ENCODE measurements at places on chromosomes 4 and X.

- no peak for DNase-seq
Observed at GRCh38 chr4:151715881-151716280, 44.9 kb downstream of the GATB start.

DNA sequence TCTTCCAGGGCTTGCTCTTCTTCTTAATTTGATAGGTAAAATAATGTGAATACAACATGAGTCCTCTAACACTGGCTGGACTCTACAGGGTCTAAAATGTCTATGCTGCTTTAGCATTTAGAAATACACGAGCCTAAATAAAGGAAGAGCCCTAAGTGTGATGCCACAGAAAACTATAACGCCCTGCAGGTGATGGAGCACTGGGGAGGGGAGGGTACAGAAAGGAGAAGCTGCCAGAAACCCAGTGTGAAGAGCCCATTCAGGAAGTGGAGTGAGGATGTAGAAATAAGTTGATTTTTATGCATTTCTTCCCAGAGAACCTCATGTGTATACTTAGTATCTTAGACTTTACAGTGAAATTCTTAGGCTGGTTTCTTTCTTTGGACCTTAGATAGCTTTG lies 83.4 kb downstream of the TNIP2 start:
- no peak for DNase-seq

DNA sequence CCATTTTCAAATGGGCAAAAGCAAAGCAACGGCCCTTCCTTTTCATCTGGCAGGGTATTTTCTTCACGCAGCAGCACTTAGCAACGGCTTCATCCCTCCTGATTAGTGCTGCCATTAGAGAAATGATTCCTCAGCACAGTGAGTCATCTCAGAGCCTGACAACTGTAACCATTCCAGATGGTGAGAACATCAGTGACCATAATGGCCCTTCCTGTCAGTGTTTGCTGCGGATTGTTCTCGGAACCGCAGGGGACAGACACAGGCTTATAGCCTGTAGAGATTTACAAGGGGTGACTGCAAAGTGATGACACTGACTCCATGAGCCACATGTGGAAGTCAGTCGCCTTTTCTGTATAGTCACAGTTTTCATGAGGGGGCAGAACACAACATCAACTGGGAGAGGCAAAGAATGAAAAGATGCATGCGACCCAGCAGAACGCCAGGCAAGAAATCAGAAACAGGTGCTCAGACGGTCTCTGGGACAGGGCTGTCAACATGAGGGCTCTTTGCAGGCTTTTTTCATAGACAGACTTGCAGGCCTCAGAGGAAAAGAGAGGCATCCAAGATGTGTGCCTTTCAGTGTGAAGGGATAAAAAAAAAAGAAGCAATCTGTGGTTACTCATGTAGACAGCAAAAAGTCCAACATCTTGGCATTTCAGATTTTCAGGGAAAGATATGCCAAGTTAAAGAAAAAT lies 69.9 kb upstream of the FBXW7 start:
- peak; percentile 93 for DNase-seq

GRCh38 chr4:146023334-146023967 lies 84.8 kb upstream of the ZNF827 start:
- no peak for DNase-seq

- DNase-seq: peak; percentile 39
Observed at GRCh38 chrX:153649178-153649914, 2.3 kb downstream of the DUSP9 start.

GRCh38 chr4:88009871-88010270 lies 2.4 kb downstream of the PKD2 start:
- no peak for DNase-seq

- no peak for DNase-seq
Observed at GRCh38 chr4:125322366-125322730, 7.6 kb downstream of the FAT4 start.

- no peak for DNase-seq
Observed at GRCh38 chrX:41482154-41482850, 35.2 kb downstream of the NYX start.

GRCh38 chr4:3827616-3828492 lies 61.7 kb downstream of the ADRA2C start:
- peak; percentile 82 for DNase-seq

- DNase-seq: no peak
Observed at GRCh38 chr4:188780028-188780427, 640.8 kb downstream of the TRIML1 start.

DNA sequence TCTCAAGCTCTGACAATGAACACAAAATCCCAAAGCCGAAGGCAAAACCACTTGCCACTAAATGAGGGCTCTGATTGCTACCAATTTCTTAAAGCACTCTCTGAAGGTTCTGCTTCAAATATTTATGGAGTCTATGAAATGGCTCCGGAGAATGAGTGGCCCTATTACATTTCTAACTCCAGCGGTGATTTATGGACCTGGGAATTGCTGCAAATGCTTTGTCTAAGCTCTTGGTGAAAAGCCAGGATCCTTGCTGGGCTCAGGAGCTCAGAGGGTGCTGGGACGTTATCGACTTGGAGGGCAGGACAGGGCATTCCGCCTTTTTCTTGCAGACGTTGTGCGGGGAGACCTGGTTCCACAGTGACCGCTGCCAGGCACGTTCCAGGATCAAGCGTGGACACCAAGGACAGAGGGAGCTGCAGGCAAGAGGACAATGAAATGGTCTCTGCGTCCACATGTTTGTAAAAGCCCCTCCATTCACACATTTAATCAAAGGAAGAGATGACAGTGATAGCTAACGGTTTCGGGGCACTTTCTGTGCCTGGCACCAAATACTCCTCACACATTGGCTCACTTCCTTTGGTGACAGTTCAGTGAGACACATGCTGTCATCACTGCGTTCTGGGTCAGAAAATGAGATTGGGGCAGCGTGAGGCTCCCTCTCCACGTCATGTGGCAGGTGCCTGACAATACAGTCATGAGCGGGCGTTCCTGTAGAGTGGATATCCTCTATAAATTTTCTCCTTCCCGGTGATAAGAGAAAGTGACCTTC lies 58.8 kb downstream of the C4orf50 start:
- no peak for DNase-seq

DNA sequence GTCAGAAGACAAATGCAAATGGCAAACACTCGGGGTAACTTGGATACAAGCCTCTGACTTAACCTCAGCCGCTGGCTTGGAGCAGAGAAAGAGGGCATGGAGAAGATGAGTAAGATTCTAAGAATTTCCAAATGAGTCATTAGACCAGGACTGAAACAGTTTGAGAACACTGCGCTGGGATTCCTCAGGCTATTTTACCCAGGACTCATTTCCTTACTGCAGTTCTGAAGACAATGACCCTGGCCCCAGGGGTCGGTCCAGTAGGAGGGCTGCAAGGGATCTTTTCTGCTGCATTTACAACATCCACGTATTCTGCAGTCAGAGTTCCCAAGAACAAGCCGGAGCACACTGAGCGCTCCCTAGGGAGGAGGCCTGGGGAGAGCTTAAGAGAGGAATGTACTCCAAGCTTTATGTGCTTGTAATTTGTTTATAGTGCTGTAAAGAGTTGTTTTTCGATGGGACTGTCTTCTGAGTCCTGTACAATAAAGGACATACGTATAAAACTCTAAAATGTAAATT lies 27.3 kb upstream of the SORBS2 start:
- DNase-seq: peak; percentile 92

GRCh38 chr4:175106301-175106700 lies 188.1 kb downstream of the ADAM29 start:
- no peak for DNase-seq

- DNase-seq: no peak
Observed at GRCh38 chrX:155889328-155889727, 8.2 kb downstream of the VAMP7 start.

GRCh38 chr4:84647312-84647884 lies 64.5 kb downstream of the CDS1 start:
- DNase-seq: no peak

DNA sequence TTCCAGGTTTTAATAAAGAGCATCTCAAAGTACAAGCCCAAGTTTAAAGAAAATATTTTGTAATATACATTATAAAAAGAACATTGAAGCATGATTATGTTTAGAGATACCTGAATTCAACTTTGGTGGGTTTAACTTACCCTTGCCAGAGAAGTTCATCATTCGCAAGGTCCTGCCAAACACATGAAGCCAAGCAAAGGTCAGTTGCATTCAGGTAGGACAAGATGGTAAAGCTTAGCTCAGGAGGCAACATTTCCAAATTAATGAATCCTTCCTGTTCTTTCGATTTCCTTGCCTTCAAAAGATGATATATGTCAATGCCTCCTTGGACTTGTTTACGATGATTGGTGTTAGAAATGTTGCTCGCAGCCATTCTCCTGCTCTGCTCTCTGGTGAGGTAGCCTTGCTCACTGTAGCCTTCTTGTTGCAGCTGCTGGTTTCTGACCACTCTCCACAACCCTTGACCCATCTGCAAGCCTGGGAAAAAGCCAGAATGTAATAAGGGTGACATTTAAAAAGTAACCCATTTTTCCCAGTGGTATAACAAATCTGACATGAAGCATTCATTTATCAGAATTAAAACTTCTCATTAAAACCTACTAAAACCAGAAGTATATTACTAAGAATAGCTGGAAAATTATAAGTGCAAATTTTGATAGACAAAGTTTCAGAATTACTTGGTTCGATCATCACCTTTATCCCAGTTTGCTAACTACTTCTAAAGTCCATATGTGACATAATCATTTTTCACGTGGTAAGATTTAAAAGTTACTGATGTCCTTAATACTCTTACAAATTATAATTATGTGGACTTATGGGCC lies 20.6 kb downstream of the FBXO8 start:
- DNase-seq: no peak

GRCh38 chr4:26206999-26207398 lies 113.8 kb upstream of the RBPJ start:
- DNase-seq: no peak

- DNase-seq: no peak
Observed at GRCh38 chr4:142840516-142841123, 5.5 kb downstream of the INPP4B start.

DNA sequence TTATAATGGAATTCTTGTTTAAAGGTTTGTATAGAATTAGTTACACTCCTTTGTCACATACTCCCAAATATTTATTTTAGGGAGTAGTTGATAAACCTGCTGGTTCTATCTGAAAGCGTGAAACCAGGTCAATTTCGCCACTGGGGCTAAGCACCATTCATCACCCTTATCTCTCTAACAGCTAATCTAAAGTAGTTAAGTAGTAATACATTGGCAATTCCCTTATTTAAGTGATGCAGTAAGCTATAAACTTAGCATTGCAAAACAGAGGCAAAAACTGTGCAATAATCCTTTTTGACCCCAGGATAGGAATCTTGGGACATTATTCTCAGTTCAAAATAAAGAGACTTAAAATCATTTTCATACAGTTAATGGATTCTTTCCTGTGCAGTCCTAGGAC lies 33.7 kb upstream of the PTPN13 start:
- no peak for DNase-seq

- DNase-seq: peak; percentile 8
Observed at GRCh38 chrX:44088510-44089144, 115.4 kb upstream of the NDP start.

- no peak for DNase-seq
Observed at GRCh38 chr4:57148177-57148576, 38.0 kb upstream of the IGFBP7 start.

DNA sequence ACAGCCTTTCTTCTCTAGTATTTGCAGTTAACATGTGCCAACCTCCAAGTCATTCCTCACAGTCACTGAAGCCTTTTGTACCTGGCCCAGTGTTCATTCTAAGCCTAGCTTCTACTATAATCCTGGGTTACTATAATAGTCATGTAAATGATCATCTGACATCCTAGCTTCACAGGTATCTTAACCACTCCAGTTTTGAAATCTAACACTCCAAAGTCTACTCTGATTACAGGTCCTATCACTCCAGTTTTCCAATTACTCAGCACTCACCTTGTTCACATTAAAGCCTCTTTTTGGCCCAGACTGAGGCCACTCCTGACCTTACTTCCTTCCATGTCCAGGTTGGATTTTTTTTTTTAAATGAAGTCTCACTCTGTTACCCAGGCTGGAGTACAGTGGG lies 87.6 kb upstream of the ZCCHC13 start:
- DNase-seq: no peak

DNA sequence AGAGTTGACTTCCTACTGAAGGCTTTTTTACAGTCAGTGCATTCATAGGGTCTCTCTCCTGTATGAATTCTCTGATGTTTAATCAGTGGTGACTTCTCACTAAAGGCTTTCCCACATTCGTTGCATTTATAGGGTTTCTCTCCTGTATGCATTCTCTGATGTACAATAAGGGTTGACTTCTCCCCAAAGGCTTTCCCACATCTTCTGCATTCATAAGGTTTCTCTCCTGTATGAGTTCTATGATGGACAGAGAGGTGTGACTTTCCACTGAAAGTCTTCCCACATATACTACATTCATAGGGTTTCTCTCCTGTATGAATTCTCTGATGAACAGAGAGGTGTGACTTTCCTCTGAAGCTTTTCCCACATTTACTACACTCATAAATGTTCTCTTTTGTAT lies 45.2 kb downstream of the ZNF674 start:
- DNase-seq: no peak

- DNase-seq: no peak
Observed at GRCh38 chr4:98572697-98573096, 85.7 kb downstream of the TSPAN5 start.

DNA sequence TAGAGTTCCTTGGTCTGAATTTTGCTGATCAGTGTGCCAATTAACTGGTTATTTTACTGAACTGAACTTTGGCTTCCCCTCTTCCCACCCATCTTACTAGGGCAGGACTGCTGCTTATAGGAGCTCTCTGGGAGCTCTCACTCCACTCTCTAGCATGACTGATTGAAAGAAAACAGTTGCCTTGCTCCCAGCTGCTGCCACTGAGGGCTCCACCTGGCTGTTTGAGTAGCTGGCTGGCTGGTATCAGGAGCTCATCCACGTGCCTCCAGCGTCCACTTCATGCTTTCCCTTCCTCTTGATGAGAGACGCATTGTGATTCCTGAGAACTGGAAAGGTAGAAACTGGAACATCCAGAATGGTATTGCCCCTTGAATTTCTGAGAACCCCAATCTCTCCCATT lies 73.0 kb upstream of the KLHL13 start:
- no peak for DNase-seq

GRCh38 chr4:25795091-25795490 lies 67.7 kb downstream of the SEL1L3 start:
- no peak for DNase-seq

GRCh38 chr4:173252024-173252935 lies 81.9 kb downstream of the HMGB2 start:
- DNase-seq: peak; percentile 77

GRCh38 chr4:176054942-176055341 lies 10.7 kb upstream of the WDR17 start:
- no peak for DNase-seq

- peak; percentile 72 for DNase-seq
Observed at GRCh38 chr4:25702848-25703247, 47.2 kb downstream of the SLC34A2 start.

GRCh38 chr4:152843481-152844090 lies 63.8 kb downstream of the ARFIP1 start:
- no peak for DNase-seq

GRCh38 chrX:81206476-81206875 lies 4.6 kb downstream of the SH3BGRL start:
- DNase-seq: no peak

GRCh38 chrX:153598541-153599191 lies at the start of gene CCNQ:
Gene CCNQ (minus strand): TSS chrX:153599139. CDS start chrX:153599073, 66 bp downstream.
- DNase-seq: no peak
